Activated T-helper 1 cell treated with anti-CD3 and anti-CD28 coated beads, Interleukin-12 subunit alpha, Interleukin-12 subunit beta, Interleukin-2, Interleukin-4 antibody, amounts not matched to agents 30 ng/mL and 10 ng/mL and 1 ng/mL, durations not matched to agents 14 hours and 24 hours and 36 hours (primary cell): ENCODE measurements at places on chromosomes 16 and 17.

GRCh38 chr17:2943981-2944380 is 119.4 kb downstream of the OR1D5 start:
- DNase-seq = no peak

GRCh38 chr16:84314373-84314772 is 19.7 kb downstream of the WFDC1 start:
- no peak for DNase-seq

- no peak for DNase-seq
Observed at GRCh38 chr16:31135535-31136286, at the start of gene PRSS8. Gene PRSS8 (minus strand): TSS chr16:31135727. CDS start chr16:31135498, 229 bp downstream.

DNA sequence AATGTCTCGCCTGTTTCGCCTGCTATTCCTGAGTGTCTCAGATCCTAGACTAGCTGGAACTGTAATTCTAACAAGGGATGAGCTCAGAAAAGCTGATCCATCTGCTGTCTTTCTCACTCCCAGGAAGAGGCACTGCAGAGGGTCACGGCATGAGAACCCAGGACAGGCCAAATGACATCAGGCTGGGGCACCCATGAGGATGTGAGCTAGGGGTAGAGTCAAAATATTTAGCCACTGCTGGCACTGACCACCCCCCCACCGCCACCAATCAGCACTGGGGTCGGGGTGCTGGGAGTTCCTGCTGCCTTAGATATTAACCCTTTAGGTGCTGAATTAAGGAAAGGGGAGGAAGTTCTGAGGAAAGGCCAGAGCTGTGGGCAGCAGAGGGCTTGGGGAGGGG is 112.4 kb downstream of the IRX3 start:
- DNase-seq = no peak

DNA sequence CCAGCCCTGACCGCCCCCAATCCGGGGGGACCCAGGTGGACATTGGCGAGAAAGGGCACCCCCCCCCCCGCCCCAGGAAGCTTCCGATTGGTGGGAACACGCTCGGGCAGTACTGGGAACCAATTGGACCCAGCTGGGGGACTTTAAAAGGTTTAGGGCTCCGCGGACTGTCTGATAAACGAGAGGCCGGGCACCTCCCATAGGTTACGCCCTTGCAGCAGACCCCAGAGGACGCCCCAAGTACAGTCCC is 245 bp downstream of the TMEM256 start:
- no peak for DNase-seq

- DNase-seq = no peak
Observed at GRCh38 chr17:51748749-51749604, 409.5 kb downstream of the CA10 start.

GRCh38 chr16:22357635-22357971 is 16.8 kb downstream of the CDR2 start:
- DNase-seq = no peak

DNA sequence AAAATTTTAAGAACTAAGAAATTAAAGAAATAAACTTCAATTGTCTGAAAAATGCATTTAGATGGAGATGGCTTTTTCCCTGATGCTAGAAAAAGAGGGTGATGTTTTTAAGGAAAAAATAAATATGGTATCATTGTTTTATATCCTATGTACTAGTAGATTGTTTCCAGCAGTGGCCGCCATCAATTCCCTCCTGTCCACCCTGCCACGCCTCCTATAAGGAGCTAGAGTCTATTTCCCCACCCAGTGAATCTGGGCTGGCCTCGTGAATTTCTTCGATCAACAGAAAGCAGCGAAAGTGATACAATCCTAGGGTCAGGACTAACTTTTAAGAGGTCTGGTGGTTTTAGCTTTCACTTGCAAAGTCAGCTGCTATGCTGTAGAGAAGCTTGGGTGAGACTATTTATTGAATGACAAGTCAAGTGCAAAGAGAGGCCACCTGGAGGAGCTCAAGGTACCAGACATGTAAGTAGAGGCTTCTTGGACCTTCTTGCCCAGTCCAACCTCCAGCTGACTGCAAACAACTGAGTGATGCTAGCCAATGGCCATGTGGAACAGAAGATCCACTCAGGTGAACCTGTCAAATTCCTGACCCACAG is 80.9 kb upstream of the MTMR4 start:
- DNase-seq = no peak

DNA sequence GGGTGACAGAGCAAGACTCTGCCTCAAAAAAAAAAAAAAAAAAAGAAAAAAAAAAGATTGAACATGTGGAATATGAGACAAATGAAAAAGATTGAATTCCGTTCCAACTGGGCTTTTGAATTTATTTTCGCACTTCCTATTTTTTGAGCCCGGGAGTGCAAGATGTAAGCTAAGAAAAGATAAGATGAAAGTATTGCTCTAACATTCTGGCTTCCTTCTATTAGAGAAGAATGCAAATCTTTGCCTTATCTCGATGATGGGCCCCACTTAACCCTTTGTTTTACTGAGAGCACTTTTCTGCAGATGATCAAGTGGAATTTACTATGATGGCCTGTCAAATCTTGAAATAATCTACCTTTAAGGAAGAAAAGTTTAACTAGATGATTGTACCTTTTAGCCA is 96.3 kb downstream of the WWOX start:
- no peak for DNase-seq

DNA sequence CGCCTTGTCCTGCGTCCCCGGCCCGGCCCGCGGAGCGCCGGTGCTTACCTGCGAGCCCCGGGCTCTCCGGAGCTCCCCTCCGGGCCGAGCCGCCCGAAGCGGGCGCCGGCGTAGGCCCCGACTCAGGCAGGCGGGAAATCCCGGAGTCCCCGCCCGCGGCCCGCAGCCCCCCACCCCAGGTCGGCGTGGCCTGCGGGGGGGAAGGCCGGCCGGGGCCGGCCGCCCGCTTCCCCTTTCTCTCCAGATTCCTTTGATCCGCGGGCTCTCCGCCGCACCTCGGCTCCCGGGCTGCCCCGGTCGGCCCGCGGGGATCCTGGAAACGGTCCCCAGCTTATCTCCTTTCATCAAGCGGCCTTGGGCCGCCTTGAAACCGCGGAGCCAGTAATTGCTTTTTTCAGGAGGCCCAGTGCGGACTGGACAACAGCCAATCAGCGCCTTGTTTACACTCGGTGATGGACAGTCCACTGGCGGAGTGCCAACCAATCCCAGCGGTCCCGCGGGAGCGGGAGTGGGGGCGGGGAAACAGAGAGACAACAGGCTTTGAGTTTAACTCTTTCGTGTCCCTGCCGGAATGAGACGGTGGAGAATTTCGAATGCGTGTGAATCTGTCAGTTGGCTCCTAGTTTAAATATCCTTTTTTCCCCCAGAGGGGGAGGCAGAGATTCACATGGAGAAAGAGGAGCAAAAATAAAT is 1.4 kb upstream of the BAHCC1 start:
- peak; percentile 46 for DNase-seq

DNA sequence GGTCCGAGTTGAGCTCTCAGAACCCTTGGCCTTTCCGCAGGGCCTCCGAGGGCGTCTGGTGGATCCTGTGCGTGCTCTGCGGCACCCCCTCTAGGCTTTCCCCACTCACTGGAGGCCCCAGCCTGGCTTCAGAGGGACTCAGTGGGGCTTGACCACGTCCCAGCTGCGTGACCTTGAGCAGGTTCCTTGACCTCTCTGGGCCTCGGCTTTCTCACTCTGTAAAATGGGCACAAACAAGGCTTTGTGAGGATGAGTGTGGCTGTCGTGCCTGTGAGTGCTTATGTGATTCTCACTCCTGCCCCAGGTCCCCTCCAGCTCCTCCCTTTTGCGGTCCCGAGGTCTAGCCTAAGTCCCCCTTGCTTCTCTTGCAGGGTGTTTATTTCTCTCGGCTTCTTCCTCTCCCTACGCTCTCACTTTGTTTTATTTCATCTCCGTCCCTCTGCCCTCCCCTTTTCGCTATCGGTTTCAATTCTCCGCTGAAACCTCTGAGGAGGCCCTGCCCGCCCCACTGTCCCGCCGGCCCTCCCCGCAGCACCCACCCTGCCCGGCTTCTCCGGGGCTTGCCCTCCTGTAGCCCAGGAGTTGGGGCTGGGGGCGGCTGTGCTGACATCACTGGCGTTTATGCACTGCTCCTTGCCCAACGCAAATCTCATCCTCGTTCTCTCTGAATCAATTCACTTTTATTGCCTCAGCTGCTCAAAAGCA is 82.3 kb upstream of the CBX4 start:
- DNase-seq = no peak

- no peak for DNase-seq
Observed at GRCh38 chr17:77704048-77704815, 254.3 kb upstream of the TNRC6C start.

DNA sequence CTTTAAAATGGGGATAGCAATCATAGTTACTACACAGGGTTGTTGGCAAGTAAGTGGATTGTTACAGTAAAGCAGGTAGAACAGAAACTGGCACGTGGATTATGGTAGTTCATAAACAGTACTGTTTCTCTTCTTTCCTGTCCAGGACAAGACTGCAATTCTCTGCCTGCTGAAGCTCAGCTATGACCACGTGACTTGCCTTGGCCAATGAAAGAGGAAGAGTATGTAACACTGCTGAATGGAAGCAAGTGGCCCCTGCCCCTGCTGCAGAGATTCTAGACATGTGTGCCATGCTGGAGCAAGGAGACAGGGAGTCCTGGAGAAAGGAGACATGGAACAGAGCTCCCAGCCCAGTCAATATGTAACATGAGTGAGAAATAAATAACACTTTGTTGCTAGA is 66.6 kb upstream of the TOX3 start:
- DNase-seq = no peak

- DNase-seq = no peak
Observed at GRCh38 chr16:16167927-16168326, 55.4 kb downstream of the ABCC6 start.

- no peak for DNase-seq
Observed at GRCh38 chr16:83045790-83046189, 419.0 kb downstream of the CDH13 start.

- DNase-seq = no peak
Observed at GRCh38 chr17:41267711-41268110, 2.5 kb downstream of the KRTAP9-6 start.

DNA sequence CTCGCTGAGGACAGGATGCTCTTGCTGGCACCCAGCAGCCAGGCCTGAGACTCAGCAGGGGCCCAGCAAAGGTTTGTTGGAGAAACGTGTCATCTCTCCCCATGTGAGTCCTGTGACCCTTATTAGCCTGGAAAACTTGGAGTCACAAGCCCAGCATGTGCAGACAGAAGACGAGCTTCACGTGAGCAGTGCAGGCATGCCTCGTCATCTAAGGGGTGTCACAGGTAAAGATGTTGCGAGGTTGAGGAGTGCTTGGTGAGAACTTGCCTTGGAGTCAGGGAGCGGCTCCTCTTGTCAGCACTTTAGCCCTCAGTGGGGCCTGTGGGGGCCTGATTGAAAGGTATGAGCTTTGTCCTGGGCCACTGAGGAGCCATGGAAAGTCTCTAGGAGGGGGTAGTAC is 2.1 kb upstream of the CTRL start:
- no peak for DNase-seq

GRCh38 chr16:89406277-89406888 is 84.0 kb downstream of the ANKRD11 start:
- DNase-seq = no peak
